ENCODE measurements at places on chromosomes 2 and 18. TPM values are rescaled to one million over a fixed set of nuclear protein-coding genes. Genes with fewer than 3 reads are reported as not detected.

TEX44 gene
- not detected for polyA plus RNA-seq

CCBE1 gene
- polyA plus RNA-seq = 3.3 TPM

SPAST gene
- polyA plus RNA-seq = 16.0 TPM

IGFBP2 gene
- 149 TPM for polyA plus RNA-seq

RANBP2 gene
- 33.5 TPM for polyA plus RNA-seq

TANC1 gene
- 22.2 TPM for polyA plus RNA-seq

ARHGEF4 gene
- 11.3 TPM for polyA plus RNA-seq

SOX11 gene
- polyA plus RNA-seq = 26.1 TPM

PSMA8 gene
- polyA plus RNA-seq = not detected

CABYR gene
- polyA plus RNA-seq = 3.3 TPM

AMER3 gene
- polyA plus RNA-seq = not detected

POTEF gene
- polyA plus RNA-seq = 0.05 TPM

TNS1 gene
- 111 TPM for polyA plus RNA-seq

MAP3K19 gene
- polyA plus RNA-seq = not detected

FN1 gene
- polyA plus RNA-seq = 410 TPM

CNRIP1 gene
- polyA plus RNA-seq = 20.1 TPM

UGT1A3 gene
- polyA plus RNA-seq = not detected

CXCR4 gene
- 32.8 TPM for polyA plus RNA-seq
